Fibroblast of skin of scalp (primary cell): ENCODE measurements at places on chromosomes 7 and 10.
A peak's percentile ranks its signal among the peaks of the same experiment; 100 is the strongest.

GRCh38 chr7:74489997-74490945 is 36.6 kb downstream of the GTF2IRD1 start:
- no peak for DNase-seq

DNA sequence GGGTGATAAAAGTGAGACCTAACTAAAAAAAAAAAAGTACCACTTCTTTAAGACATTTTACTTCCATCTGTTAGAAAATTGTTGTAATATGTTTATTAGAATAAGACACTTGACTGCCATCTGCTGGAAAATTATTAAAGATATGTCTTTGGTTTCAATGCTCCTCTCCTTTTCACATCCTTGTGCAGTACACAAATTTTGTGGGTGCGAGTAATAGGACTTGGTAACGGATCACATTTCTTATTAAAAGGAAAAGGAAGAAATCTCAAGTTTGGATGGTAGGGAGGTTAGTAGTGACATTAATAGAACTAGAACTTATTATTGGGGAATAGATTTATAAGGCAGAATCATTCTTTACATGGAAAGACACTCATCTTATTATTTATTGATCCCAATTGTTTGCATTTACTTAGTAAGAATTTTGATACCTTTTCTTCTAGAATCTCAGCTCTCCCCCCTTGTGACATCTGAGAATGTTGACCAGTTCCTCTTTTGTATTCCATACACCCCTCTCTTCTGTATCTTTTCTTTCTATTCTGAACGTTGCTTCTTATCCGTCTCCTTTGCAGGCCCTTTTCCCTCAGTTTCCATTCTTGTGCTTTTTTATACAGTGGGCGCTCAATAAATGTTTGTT is 43.0 kb upstream of the RPA3 start:
- DNase-seq: peak; percentile 68

DNA sequence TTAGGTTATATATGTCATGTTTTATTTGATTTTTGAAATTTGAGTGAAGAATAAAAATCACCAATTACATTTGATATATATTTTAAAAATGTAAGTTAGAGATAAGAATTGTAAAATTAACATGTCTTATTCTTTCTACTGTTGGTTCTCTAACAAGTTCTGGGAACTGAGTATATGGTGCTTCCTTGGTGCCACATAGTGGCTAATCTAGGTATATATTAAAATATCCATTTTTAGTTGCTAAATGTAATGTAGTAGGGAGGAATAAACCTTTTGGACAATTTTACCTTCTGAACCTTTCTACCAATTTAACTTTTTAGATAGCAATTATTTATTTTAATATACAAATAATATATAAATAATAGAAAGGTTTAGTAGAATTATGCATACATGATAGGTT is 17.5 kb downstream of the CFAP69 start:
- DNase-seq: peak; percentile 54

DNA sequence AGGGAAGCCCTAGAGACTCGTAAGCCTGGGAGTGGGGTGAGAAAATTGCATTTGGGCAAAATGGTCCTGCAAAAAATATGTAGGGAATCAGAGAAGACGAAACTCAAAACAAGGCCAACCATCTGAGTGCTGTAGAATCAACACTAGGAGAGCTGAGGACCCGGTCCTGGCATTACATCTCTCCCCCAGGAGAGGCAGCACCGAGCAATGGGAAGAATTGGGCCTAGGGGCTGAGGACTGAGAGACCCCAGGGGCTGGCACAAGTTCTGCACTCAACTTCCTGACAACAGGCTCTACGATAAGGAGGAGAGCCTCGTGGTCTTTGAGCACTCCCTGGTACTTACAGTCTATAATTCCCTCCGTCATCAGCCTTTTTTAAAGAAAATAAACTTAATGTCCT is 47.6 kb downstream of the BPGM start:
- no peak for DNase-seq

- DNase-seq: no peak
Observed at GRCh38 chr7:3117081-3117480, 73.4 kb upstream of the CARD11 start.

DNA sequence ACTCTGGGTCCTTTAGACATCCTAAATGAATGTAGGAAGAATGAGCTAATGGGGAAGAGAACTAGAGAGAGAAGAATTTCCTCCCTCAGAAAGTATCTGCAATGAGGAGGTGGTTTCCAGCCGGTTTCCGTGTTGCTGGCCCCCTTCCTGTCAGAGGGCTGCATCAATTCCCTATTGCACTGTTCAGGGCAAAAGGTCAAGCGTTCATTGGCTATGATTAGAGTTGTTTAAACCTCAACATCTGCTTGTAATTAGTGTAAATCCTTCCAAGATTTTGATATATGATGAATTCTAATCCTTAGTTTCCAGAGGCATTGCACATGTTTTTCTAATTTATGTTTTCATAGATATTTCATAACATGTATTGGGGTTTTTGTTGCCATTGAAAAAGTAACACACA is 107.3 kb upstream of the SGCE start:
- peak; percentile 66 for DNase-seq

DNA sequence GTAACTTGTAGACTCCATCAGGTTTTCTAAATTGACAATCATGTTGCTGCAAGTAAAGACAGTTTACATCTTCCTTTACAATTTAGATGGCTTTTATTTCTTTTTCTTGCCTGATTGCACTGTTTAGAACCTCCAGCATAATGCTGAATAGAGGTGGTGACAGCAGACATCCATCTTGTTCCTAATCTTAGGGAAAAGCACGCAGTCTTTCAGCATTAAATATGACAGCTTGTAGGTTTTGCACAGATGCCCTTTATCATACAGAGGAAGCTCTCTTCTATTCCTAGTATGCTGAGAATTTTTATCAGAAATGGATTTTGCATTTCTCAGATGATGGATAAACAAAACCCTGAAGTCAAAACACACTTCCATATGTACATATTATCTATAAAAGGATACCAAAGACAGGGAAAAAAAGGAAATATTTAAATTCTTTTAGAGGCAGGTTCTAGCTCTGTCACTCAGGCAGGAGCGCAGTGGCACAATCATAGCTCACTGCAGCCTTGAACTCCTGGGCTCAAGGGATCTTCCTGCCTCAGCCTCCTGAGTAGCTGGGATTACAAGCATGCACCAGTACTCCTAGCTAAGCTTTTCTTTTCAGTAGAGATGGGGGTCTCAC is 69.1 kb upstream of the KCNIP2 start:
- no peak for DNase-seq

DNA sequence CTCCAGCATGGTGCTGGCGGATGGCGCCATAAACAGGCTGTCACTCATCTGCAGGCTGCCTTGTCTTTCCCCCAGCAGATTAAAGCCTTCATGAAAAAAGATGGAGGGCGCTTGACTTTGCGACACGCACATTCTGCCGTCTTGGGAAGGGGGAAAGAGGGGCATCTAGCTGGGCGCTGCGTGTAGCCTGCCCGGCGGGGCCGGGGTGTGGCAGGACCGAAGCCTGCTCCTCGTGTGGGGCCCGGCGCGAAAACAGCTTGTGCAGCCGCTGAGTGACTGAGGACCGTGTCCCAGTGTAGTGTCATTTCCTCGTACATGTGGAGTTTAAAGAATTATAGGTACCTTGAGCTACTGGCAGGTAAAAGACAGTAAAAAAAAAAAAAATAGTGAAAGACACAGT is 97.9 kb downstream of the MGMT start:
- no peak for DNase-seq

GRCh38 chr7:107815254-107815882 is 12.3 kb upstream of the SLC26A3 start:
- DNase-seq: no peak

DNA sequence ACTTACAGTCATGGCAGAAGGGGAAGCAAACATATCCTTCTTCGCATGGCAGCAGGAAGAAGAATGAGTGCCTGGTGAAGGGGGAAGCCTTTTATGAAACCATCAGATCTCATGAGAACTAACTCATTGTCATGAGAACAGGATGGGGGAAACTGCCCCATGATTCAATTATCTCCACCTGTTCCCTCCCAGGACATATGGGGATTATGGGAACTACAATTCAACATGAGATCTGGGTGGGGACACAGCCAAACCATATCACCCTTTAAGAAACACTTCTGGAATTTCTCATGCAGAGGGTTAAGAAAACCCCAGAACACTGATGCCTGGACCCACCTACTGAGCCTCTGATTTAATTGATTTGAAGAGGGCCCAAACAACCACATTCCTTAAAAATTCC is 63.3 kb upstream of the DNAJB12 start:
- peak; percentile 4 for DNase-seq

- DNase-seq: no peak
Observed at GRCh38 chr10:109968953-109969759, 38.6 kb upstream of the ADD3 start.

GRCh38 chr7:157817944-157818700 is 481.3 kb downstream of the DNAJB6 start:
- no peak for DNase-seq

GRCh38 chr10:89550509-89550908 is 15.1 kb upstream of the SLC16A12 start:
- peak; percentile 57 for DNase-seq

DNA sequence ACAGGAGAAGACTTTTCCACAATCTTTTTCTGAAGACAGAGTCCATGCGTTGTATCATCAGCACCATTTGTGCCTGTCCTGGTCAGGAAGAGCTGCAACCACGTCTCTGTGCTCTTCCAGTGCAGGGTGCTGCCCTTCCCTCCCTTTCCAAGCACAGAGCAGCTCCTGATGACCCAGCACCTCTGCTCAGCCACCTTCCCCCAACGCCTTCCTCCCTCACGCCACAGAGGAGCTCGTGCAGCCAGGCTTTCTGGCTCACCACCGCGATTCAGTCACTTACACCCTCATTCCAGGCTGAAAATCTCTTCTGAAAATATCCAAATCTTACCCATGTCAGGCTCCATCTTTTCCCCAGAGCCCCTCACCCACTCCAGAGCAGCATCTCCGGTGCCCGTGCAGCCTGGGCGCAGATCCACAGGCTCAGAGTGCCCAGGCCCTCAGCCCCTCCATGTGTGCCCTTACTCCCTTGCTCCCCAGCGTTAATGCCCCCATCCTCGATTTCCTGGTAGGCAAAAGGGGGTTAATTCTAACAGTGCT is 181.5 kb downstream of the DIP2C start:
- DNase-seq: no peak

DNA sequence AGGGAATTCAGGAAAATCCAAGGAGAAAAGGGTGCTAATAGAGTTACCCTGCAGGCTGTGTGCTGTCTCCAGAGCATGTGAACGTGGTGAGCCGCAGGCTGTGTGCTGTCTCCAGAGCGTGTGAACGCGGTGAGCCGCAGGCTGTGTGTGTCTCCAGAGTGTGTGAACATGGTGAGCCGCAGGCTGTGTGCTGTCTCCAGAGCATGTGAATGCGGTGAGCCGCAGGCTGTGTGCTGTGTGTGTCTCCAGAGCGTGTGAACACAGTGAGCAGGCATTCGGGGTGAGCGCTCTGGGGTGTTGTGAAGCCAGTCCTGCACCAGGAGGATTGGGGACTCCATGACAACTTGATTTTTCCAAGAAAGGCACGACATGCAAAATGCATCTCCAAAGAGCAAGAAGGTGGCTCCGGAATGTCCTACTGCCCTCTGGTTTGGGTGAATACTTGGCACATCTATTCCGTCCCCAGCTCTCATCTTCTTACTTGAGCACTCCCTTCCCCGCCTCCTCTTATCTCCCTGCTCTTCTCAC is 407.9 kb upstream of the SHH start:
- DNase-seq: no peak

GRCh38 chr7:7673240-7673550 is 32.6 kb downstream of the UMAD1 start:
- no peak for DNase-seq

DNA sequence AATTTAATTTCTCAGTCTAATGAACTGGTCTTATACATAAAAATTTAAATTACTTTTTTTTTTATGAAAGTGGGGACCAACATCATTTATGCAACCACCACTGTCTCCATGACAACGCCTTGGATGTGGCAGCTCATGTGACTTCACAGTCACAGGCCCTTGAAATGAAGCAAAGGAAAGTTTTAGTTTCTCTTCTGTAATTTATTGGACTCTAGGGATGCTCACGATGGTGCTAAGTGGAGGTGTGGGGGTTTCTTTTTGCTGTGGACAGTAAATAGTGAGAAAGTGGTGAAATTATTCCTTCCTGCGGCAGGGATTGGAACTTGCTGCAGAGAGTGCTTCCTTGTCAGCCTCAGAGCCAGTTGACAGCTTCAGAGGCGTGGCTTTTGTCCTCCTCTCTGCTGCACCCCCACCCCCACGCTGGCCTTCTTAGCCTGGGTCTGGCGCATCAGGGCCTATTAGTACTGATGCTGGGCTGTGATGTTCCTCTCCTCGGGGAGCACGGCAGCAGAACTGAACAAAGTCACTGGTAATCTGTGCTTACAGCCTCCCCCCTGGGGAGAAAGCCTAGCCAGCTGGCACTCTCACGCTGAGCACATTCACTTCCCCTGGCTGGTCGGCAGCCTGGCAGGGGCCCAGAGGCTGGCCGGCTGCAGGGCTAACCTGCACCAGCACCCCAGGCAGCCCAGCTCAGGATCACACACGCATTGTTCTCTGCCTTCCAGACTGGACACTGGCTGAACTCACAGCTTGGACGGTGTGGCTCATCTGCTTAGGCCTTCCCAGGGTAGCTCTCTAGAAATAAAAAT is 517.5 kb upstream of the GALNT17 start:
- DNase-seq: peak; percentile 53

DNA sequence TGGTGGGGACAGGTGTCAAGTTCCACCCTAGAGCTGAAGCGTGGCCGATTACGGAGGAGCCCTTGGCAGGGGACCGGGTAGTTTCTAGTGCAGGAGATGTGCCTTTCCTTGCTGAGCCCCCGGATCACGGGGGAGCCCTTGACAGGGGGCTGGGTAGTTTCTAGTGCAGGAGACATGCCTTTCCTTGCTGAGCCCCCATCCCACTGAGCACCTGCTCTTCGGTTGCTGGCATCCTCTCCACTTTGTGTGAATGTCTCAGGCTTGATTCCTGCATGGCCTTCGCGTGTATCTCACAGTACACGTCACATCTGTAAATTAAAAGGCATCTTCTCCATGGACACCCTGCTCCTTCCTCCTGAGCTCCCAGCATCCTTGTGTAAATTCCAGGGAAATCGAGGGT is 263.5 kb downstream of the ADARB2 start:
- no peak for DNase-seq

- peak; percentile 26 for DNase-seq
Observed at GRCh38 chr7:85521108-85521694, 334.3 kb upstream of the SEMA3D start.

DNA sequence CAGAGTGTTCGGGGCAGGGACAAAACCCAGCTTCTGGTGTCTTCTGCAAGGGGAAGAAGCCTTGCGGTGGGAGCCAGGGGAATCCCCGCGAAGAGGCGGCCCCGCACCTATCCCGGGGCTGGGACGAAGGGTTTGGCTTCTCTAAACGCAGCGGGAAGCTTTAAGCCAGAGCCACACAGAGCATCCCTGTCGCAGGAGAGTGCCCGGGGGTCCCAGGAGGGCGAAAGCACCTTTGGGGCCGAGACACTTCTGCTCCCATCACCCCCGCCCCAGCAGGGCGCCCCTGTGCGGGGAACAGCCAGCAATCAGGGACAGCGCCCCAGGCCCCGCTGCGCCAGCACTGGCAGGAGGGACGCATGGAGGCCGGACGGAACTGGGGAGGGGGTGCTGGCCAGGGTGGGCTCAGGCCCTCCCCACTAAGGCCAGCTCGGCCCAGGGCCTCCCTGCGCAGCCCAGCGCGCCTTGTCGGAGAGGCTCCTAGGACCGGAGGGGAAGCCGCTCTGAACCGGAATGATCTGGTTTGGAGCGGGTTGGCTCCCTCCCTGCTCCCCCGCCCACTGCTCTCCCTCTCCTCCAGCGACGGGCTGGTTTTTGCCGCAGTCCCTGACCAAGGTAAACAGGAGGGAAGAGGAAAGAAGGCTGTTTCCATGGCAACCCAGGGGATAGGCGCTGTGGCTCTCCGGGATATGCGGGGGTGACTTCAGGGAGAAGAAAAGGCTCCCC is 63.9 kb downstream of the TMEM209 start:
- DNase-seq: peak; percentile 77

GRCh38 chr7:142819530-142819929 is 35.3 kb upstream of the EPHB6 start:
- DNase-seq: no peak
